ENCODE measurements at places on chromosomes 1 and 21.

- DNase-seq, result peak; percentile 63
Observed at GRCh38 chr1:4170548-4171340, 270.7 kb upstream of the C1orf174 start.

GRCh38 chr1:155110826-155111225 is 16.9 kb upstream of the EFNA1 start:
- DNase-seq, result no peak

DNA sequence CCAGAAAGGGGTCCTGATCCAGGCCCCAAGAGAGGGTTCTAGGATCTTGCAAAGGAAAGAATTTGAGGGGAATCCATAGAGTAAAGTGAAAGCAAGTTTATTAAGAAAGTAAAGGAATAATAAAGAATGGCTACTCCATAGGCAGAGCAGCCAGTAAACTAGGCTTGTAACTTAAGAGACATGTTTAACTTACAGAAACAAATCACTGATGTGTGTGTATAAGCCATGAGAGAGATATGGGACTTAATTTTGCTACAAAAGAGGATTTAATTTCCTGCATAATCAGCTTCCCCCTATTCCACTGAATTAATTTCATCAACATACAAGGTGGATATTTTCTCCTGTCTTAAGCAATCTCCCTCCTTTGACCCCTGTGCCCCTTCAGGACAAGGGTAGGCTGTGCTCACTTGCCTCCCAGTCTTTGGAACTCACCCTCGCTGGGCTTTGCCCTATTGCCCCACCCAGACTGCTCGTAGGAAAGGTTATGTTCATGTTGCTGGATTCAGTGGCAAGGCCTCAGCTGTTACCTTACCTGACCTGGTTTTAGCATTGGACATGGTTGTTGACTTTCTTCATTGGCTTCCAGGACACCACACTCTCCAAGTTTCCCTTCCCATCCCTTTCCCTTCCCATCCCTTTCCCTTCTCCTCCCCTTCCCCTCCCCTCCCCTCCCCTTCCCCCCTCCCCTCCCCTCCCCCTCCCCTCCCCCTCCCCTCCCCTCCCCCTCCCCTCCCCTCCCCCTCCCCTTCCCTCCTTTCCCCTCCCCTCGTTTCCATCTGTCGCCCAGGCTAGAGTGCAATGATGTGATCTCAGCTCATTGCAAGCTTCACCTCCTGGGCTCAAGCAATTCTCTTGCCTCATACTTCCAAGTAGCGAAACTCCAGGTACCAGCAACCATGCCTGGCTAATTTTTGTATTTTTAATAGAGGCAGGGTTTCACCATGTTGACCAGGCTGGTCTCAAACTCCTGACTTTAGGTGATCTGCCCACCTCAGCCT is 44.6 kb downstream of the TBCE start:
- no peak for DNase-seq

DNA sequence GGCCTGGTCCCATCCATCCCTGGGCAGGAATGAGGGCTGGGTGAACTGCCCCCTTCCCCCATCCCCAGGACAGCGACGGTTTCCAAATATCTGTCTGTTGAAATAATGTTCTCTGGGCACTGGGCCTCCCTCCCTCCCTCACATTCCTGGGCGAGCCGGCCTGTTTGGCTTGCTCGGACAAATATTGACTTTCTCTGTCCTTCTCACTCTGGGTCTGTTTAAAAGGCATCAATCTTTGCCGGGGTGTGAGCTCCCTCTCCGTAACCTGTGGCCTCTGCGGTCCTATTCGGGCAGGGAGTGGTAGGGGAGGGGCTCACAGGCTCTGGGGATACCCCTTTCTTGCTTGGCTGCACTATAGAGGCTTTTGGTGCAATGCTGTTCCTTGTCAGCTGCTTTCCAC is 40.2 kb downstream of the FOXD2 start:
- no peak for DNase-seq

- peak; percentile 37 for DNase-seq
Observed at GRCh38 chr1:228217551-228218344, 9.9 kb downstream of the OBSCN start.

DNA sequence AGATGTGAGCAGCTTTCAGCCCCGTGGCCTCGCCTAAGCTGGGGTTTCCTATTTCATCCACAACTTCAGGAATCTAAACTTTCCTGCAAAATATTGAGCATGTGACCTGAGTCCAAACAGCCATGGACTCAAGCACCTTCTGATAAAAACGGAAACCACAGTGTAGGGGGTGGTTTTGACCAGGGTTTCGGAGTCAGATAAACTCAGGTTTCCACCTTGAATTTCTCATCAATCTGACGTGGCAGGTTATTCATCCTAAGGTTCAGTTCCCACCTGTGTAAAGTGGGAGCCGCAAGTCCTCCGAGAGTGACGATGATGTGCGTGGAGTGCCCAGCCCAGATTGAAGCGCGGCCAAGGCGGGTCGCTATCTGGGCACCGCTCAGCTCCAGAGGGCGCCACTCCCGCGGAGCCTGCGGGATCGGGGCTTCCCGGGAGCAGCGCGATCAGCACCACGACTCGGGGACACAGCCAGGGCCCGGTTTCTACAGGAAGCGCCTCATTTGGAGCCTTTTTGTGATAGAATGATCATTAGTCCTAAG is 871 bp upstream of the ETS2 start:
- no peak for DNase-seq

GRCh38 chr1:115648717-115649691 is 7.2 kb downstream of the VANGL1 start:
- no peak for DNase-seq

All from suprapubic skin (tissue), 4 donors.